ENCODE measurements at places on chromosomes 1 and 21.

- no peak for DNase-seq
Observed at GRCh38 chr1:208189183-208189582, 55.0 kb downstream of the PLXNA2 start.

- no peak for DNase-seq
Observed at GRCh38 chr1:74579425-74579824, 67.0 kb upstream of the LRRC53 start.

DNA sequence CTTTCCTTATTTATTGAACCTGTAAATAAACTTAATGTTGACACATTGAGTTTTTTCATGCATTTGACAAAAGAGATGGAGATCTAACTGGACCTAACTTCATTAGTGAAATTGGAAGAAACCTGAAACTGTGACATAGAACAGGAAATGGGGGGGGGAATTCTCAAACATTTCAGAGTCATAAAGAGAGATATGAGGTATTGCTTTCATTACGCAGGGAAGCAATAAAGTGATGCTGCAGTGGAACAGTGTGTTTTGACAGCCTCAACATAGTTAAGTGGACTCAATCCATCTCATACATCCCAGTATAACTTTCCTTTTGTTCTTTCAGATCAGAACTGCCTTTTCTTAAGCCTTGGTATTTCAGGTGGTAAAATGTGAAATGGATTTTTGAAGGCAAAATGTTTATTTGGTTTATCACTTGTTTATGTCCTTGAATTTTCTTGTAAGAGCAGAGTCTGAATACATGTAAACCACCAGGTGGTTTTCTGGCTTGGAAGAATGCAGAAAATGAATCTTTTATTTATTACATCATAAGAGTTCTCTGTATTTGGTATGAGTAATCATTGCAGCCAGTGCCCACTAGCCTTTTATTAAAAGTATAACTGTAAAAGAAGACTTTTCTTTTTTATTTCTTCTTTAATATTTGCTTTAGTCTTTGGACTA, 132.5 kb downstream of the ZNF326 start:
- no peak for DNase-seq

GRCh38 chr1:100036718-100037655, 67.2 kb downstream of the SLC35A3 start:
- no peak for DNase-seq

DNA sequence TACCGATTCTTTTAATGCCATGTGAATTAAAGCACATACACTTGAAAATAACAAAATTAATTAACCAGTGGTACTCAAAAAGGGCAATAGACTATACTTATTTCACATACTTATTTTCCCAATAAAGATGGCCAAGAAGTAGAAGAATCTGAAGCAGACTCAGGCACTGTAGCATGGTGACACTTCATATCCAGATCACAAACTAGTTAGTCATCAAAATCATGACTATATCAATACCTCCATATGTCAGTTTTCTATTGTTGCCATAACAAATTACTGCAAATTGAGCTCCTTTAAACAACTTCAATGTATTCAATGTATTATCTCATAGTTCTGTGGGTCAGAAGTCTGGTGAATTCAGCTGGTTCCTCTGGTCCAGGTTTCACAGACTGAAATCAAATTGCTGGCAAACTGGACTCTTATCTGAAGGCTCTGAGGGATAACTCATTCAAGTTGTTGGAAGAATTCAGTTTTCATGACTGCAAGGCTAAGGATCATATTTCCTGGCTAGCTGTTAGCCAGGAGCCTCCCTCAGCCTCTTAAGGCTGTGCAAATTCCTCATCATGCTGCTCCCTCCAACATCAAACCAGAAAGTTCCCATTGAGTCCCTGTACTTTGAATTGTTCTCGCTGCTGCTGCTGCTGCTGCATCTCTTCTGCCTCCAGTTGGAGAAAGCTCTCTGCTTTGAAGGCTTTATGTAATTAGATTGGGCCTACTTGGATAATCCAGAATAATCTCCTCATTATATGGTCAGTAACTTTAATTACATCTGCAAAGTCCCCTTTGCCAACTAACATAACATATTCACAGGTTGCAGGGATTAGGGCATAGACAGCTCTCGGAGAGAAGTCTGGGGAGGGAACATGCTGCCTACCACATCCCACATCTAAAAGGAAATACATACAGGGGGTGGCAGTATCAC, 91.5 kb downstream of the MRPL39 start:
- DNase-seq = no peak

DNA sequence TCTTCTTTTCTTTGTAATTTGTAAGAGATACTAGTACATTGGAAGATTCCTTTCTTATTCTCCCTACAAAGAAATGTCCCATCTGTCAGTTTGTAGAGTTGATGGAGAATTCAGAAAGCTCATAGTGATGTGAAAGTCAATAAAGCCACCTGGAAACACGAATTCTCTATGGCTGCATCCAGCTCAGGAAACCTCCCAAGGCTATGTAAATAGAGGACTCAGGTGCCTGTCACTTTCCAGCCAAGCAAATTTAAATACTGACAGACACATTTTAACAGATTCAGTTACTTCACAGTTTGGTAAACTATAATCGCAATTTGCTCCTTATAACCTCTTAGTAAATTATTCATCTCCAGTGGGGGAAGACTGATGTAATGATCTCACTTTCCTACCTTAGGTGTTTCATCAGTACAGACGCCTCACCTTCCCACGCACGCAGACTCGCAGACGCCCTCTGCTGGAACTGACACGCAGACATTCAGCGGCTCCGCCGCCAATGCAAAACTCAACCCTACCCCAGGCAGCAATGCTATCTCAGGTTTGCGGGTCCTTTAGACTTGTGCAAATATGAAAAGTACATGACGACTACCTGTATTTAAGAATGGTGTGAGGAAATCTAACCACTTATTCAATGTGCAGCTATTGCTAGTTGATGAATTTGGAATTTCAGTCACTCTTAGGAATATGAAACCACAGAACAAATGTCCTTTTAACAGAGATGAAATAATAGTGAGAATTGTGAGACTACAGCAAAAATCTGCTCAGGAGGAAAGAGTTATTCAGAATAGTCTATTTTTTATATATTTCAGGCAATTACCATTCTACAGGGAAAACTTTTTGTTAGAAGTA, 60.6 kb downstream of the PTPRC start:
- no peak for DNase-seq

GRCh38 chr1:2496746-2497145, 20.7 kb downstream of the PLCH2 start:
- DNase-seq = no peak

DNA sequence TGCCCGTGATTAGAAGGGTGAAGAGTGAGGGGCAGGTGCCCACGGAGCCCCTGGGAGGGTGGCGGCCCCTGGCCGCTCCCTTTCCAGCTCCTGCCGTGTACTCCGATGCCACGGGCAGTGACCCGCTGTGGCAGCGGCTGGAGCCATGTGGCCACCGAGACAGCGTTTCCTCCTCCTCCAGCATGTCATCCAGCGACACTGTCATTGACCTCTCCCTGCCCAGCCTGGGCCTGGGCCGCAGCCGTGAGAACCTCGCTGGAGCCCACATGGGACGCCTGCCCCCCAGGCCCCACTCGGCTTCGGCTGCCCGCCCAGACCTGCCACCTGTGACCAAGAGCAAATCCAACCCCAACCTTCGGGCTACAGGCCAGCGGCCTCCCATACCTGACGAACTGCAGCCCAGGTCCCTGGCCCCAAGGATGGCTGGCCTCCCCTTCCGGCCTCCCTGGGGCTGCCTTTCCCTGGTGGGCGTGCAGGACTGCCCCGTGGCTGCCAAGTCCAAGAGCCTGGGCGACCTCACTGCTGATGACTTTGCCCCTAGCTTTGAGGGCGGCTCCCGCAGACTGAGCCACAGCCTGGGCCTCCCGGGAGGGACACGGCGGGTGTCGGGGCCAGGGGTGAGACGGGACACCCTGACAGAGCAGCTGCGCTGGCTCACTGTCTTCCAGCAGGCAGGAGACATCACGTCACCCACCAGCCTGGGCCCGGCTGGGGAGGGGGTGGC, 22.0 kb downstream of the PANK4 start:
- no peak for DNase-seq

DNA sequence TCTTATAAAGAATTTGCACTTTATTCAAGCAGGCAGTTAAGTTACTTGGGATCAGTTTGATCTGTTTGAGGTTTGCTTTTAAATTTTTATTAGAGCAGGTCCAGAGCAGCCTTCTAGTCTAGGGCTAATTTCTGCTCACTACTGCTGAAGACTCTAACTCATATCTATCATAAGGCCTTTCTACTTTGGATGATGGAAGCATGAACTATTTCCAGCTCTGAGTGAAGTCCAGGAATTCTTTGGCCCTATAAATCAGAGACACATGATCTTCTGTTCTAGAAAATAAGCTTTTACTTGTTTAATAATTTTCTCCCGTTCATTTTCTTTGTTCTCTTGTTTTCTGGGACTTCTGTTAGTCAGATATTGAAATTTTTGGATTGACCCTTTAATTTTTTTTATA, 14.7 kb downstream of the NIBAN1 start:
- DNase-seq = no peak

DNA sequence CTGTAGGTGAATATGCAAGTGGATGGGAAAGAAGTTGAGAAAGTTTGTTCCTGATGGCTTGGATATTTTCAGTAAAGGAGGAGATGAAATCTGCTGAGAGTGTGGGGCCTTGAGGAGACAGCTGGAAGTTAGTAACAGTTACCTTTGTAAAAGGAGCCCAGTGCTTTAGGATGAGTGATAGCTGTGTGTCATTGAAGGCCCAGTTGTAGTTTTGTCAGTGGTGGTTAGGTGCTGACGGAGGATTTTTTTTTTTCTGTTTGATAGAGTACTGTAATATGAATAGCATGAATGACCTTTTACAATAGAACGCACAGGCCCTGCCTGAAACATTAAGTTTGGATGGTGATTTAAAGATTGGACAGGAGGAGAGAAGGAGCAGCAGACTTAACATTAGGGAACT, 33.3 kb downstream of the LRRC8D start:
- no peak for DNase-seq

GRCh38 chr1:102015728-102016127, 19.0 kb upstream of the OLFM3 start:
- no peak for DNase-seq

DNA sequence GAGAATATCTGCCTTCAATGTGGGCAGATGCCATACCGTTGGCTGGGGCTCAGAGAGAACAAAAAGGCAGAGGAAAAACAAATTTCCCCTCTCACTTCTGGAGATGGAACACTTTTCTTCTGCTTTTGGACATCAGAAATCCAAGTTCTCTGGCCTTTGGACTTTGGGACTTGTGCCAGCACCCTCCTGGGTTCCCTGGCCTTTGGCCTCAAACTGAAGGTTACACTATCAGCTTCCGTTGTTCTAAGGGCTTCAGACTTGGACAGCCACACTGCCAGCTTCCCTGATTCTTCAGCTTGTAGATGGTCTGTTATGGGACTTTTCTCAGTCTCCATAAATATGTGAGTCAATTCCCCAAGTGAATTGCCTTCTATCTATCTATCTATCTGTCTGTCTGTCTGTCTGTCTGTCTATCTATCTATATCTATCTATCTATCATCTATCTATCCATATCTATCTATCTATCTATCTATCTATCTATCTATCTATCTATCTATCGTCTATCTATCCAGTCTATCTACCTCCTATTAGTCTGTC, 778.1 kb upstream of the TMPRSS15 start:
- no peak for DNase-seq

DNA sequence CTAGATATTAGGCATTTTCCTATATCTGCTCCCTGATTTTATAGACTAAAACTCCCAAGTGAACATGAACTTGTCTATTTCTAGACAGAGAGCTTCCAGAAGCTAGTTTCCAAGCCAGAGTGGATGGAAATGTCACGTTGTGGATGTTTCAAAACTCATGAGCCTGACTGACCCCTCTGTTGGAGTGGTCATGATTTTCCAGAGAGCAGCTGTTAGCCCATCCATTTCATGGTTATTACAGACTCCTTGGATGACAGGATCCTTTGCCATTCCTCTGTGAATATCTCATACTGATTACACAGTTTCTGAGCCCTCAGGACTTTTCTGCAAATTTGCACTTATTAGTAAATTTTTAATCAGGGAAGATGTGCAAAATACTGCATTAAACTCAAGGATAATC, 76.8 kb upstream of the ATF3 start:
- no peak for DNase-seq

- no peak for DNase-seq
Observed at GRCh38 chr1:226548256-226549093, at the start of gene STUM. Gene STUM (plus strand): TSS chr1:226548764. CDS start chr1:226548905, 141 bp downstream.

DNA sequence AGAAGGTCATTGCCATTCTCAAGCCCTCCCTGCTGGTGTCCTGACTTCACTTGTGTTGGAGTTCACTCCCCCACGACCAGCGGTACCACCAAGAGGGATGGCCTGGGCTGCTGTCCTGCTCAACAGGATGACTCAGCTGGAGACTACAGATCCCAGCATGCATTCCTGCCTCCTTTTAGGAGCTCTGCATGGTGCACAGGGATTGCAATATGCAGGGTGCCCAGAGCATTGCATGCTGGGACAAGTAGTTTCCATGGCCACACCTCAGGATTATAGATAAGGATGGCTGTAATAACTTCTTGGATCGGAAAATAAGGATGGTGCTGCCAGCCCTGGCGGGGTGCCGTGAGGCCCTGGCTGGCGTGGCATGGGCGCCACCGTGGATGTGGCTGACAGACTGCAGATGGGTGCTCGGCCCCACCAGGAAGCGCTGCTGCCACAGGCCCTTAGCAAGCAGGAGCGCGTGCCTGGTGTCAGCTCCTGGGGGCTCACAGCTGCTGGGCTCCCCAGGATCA, 150.0 kb downstream of the CASZ1 start:
- DNase-seq = no peak

DNA sequence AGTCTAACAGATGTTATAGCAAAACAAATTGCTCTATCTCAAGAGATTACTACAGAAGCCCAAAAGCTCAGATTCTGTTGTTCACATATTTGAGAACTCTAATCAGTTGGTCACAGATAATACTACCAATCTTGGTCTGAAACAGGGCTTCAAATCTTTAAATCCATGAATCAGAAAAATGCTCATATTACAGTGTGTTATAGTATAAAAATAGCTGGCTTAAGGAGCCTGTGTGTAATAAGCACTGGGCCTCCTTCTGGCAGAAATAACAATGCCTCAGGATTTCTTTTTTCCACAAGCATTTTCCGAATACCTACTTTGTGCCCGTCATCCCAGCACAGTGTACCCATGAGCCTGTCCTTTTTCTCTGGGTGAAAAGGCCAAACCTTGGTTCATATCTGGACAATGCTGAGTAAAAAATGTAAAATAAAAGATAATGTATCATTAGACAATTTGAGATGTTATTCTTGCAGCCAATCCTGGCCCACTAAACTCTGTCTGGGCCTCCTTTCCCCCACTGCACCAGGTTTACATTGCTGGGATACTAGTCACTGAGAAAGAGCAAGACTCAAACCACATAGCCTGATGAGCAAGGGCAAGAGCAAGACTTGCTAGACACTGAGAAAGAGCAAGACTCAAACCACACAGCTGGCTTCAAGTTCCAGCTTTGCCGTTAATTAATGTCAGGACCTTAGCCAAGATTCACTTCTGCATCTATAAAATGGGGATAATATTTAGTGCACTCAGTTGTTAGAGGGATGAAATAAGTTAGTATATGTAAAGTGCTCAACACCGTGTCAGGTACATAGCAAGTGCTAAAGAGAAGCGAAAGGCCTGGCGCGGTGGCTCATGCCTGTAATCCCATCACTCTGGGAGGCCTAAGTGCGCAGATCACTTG, 17.0 kb upstream of the ADAR start:
- DNase-seq = no peak

- DNase-seq = no peak
Observed at GRCh38 chr1:212450331-212450881, 17.7 kb downstream of the NENF start.

Data from GOT3 (cell line).